ENCODE measurements at places on chromosomes 16 and 17.

- peak; percentile 54 for DNase-seq
Observed at GRCh38 chr17:63555500-63556156, 5.4 kb downstream of the DCAF7 start.

- DNase-seq: no peak
Observed at GRCh38 chr16:50407351-50407750, 38.6 kb upstream of the BRD7 start.

DNA sequence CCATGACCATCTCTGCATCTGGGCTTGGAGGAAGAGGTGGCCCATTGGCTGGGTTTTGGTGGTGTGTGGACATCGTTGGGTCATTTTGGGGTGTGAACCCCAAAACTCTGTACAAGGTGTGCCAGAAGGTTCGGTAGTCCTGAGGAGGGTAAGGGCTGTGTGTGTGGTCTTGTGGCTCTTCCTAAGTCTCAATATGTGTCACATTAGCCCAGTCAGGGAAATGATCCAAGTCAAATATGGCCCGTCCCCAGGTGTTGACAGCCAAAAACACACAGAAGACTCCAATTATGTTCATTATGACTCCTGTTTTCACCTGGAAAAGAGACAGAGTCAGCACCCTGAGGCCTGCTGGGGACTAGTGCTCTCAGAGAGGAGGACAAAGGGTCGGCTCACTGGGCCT lies 27.1 kb downstream of the SLC13A5 start:
- no peak for DNase-seq

- peak; percentile 90 for DNase-seq
Observed at GRCh38 chr16:85829751-85830445, 30.4 kb downstream of the COX4I1 start.
